ENCODE measurements at places on chromosomes 11 and 22. TPM values are rescaled to one million over a fixed set of nuclear protein-coding genes. Genes with fewer than 3 reads are reported as not detected.
A peak's percentile ranks its signal among the peaks of the same experiment; 100 is the strongest.

DNA sequence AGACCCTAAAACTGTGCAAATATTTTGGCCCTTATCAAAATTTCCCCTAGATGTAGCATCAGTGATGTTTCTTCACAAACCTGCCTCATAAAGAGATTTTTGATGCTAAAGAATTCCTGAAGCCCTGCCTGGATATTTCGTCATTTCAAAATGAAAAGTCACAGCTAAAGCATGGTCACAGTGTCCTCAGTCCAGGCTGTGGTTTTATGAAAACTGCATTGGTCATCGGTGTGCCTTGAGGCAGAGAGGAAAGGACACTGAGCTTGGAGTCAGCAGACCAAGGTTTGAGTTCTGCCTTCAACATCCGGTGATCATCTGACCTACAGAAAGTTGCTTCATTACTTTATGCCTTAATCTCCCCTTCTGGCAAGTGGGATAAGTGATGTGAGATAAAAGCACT, 34.8 kb upstream of the ALKBH3 start:
- no peak for DNase-seq

The SNX32 gene
- polyA plus RNA-seq: 1.7 TPM

DNA sequence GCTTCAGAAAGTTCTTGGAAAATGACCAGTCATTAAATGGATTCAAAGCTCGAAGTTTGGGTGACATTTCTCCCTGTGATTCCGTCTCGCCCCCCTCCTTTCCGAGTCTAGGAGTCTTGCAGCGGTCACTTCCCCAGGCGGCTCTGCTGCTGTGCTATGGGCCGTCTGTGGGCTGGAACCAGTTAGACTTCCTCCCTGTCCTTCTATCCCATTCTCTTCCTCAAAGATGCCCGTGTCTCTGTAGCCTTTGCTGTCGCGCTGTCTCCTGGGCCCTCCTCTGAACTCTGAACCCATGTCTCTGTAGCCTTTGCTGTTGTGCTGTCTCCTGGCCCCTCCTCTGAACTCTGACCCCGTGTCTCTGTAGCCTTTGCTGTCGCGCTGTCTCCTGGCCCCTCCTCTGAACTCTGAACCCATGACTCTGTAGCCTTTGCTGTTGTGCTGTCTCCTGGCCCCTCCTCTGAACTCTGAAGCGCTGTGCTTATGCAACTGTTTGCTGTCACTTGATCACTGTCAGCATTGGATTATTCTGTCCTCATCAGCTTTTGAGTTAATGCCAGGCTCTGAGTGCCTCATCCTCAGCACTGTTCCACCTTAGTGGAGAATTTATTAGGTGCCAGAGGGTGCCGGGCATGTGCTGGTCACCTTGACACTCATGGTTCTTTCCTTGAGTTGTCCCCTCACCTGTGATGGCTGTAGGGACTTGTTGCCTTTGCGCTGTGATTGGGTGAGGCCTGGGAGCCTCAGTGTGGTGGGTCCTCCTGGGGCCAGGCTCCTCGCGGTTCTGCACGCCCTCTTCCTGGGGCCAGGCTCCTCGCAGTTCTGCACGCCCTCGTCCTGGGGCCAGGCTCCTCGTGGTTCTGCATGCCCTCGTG, 173.3 kb downstream of the TBC1D22A start:
- no peak for DNase-seq

- no peak for DNase-seq
These were observed 158.6 kb upstream of the CARD18 start for GRCh38 chr11:105298174-105298573.

DNA sequence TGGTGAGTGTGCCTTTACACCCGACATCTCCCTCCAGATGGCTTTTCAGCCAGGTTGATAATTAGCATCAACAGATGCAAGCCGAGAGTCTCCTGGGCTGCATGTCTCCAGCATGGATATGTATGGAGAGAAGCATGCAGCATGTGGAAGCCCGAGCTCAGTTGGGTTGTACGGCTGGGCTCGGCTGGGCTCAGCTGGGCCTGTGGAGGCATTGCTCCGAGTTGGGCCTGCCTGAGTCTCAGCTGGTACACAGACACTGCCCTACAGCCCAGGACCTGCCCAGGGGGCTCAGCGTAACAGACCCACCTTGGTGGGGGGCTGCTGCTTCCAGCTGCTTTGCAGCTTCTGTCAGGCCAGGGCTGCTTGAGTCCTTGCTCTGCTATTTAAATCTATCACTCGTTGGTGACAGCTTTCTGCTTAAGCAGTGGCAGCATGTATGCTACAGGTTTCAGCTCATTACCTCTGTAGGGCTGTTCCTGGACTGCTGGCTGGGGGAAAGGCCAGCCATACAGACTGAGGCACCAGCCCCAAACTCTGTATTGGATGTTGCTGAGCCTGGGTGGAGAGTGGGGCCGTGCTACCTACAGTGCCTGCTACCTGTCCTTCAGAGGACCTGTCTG, 115.5 kb downstream of the TEAD1 start:
- no peak for DNase-seq

- peak; percentile 82 for DNase-seq
These were observed 30.8 kb downstream of the BLID start for GRCh38 chr11:122085264-122085663.

All from muscle of back (tissue), 13 donors.